ENCODE measurements at places on chromosomes 2 and 18.

DNA sequence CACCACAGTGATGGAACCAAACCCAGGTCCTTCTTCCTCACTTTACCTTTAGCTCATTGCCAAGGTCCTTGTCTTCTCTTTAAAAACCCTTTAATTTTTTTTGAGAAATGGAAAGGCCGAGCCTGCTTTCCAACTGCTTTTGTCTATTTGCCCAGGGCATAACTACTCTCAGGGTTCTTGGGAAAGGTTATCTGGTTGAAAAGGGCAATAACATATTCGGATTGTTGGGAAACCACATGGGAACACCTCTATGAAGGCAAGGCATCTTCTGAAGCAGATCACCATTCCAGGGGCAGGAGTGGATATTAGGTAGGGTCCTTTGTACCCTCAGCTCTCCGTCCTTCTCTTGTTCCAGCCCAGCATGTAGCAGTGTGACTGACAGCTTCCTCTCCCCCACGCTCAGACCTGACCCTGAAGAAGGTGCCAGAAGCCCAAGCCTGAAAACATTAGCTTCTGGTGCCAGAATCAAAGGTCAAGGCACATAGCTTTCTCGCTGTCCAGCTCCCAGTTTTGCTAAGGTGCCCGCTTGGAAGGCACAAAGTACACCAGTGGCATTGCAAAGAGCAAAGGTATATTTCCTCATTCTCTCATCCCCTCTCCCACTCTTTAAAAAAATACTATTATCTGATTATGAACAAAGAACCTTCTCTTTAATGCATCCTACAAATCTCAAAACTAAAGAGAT, 123.2 kb upstream of the LINC00305 start:
- no peak for DNase-seq

GRCh38 chr2:226845386-226846116, 9.7 kb downstream of the RHBDD1 start:
- DNase-seq, result no peak

DNA sequence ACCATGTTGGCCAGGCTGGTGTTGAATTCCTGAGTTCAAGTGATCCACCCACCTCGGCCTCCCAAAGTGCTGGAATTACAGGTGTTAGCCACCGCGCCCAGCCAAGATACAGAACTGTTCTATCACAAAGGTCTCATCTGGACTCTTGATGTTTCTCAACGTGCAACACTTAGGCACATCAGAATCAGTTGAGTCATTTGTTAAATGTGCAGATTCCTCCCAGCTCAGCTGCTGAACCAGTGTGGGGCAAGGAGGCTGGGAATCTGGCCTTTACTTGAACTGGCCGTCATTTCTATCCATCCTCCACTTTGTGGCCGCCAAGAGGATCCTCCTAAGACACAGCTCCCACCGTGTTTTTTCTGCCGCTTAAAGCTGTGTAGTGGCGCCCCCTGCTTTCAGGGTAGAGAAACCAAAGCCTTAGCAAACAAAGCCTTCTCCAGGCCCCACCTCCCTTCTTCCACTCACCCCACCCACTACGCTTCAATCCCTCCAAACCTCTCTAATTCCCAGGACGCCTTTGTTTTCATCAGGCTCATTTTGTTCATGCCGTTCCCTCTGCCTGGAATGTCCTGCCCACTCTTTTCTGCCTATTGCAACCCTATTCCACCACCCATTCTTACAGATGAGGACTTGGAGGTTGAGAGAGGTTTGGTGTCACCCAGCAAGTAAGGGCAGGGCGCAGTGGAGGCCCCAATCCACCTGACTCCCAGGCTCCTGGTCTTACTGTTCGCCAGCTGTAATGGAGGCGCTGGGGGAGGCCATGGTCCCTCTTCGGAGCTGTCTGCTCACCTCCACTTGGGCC, 776 bp upstream of the SPEG start:
- peak; percentile 61 for DNase-seq

GRCh38 chr18:6997808-6998207, 119.8 kb downstream of the LAMA1 start:
- DNase-seq, result no peak

GRCh38 chr18:49878567-49879270, 65.4 kb upstream of the ACAA2 start:
- no peak for DNase-seq

DNA sequence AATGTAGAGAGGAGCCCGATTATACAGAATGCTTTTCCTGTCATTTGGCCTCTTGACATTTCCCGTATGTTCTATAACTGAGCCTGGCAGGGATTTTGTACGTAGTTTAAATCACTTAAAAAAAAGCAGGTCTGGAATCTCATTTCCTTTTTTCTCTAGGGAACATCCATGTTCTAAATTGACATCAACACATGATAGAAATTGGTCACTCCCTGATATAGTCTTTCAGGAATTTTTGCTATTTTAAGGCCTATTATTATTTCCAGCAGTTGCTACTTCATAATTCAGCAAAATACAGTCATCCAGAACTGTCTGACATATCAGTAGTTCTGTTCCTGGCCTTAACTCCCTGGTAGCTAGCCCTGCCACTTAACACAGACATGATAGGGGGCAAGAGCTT, 565.7 kb upstream of the ZEB2 start:
- DNase-seq, result no peak

DNA sequence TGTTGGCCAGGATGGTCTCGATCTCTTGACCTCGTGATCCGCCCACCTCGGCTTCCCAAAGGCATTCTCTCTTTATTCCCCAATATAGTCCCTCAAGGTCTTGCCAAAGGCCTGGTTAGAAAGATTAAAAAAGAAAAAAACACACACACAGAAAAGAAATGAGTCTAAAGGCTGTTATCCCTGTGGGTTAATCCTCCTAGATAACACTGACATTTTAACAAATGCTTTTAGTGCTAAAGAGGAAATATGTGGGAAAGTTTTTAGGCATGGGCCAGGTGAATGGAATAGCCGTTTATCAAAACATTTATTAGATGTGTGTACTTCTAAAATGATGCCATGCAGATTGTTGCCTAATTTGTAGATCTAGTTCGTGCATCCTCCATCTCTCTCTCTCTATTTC, 261.6 kb upstream of the FN1 start:
- DNase-seq, result no peak

DNA sequence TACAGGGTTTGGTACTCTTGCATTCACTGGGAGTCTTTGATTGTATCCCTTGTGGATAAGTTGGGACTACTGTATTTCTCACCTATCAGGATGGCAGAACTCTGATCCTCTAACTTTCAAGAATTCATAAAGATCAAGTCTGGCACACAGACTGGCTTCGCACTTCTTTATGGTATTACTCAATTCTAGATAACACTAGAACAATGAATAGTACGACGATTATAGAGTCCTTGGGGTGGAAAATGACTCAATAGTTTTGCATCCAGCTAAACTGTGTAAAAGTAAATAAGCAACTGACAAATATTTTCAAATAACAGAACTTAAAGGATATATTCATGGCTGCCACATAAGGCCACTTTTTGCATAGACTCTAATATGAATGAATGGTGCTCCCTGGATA, 103.4 kb upstream of the MEX3C start:
- DNase-seq, result no peak

DNA sequence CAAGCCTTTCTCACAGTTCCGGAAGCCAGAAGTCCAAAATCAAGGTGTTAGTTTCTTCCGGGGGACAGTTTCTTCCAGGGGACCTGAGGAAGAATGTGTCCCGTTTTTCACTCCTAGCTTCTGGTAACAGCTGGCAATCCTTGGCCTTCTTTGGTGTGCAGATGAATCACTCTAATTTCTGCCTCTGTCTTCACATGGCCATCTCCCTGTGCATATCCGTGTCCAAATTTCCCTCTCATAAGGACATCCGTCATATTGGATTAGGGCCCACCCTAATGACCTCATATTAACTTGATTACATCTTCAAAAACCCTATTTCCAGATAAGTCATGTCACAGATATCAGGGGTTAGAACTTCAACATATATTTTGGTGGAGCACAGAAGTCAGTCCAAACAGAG, 141.4 kb downstream of the ZEB2 start:
- no peak for DNase-seq

DNA sequence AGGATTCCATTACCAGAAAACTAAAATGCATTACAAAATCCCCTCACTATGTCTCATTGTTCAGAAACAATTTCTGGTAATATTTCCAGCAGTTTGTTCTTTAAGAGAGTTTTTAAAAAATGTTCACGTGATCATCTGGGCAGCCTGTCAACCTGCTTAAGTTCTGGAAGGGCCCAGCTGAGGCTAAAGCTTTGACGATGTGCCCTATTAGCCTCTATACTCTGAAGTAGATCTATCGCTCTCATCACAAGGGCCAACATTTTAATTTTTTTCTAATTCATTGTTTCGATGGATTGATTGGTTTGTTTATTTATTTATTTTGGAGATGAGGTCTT, 205.8 kb downstream of the PRKCE start:
- no peak for DNase-seq

- no peak for DNase-seq
Measured at GRCh38 chr2:2656115-2657011, 325.3 kb upstream of the MYT1L start.

GRCh38 chr2:235149240-235149659, 197.4 kb downstream of the SH3BP4 start:
- no peak for DNase-seq

DNA sequence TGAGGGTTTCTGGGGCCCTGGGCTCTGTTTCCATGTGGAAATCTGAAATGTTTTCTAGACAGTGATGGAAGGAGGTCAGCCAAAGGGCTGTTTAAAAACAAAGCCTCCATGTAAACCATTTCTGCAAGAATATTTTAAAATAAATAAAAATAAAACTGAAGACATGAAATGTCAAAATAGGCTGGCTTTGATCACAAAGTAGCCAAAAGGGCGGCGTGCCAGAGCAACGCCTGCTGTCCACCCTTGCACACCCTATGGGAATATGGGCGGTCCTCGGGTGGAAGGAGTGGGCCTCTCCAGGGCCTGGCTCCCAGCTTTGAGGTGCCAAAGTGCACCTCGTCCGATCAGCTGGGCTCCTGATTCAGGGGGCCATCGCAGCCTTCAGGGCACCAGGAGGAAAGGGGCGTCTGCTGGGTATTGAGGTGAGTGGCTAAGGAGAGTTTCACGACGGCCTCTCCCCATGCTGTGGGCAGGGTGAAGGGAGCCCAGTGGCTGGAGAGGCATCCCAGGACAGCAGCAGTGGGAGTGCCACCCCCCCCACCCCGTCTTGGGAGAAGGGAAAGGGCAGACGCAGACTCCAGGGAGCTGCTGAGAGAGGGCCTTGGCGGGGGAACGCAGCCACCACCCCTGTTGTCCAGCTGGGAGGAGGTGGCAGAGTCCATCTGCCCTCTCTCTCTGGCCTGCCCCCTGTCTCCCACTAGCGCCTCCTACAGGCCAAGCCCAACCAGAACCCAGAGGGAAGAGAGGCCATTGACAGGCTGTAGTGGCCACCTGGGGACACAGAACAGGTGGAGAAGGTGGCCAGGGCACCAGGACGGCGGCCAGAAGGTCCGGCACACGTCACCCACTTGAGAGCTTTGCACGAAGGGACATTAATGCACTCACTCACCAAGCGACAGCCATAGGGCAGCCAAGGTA, 5.7 kb upstream of the ERFE start:
- no peak for DNase-seq

DNA sequence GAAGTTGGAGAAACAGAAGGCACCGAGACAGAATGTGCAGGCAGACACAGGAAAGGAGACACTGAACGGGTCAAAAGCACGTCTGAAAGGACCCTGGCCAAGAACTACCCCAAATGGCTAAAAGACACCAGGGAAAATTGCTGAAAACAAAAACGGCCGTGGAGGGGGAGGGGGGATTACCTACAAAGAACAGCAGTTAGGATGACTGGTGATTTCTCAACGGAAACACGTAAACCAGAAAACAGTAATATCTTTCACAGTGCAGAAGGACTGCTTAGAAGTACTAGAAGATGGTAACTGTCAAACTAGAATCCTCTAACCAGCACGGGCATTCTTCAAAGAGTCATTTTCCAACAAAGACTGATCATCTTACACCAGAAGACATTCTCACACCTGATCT, 142.6 kb downstream of the HDAC4 start:
- DNase-seq, result no peak

DNA sequence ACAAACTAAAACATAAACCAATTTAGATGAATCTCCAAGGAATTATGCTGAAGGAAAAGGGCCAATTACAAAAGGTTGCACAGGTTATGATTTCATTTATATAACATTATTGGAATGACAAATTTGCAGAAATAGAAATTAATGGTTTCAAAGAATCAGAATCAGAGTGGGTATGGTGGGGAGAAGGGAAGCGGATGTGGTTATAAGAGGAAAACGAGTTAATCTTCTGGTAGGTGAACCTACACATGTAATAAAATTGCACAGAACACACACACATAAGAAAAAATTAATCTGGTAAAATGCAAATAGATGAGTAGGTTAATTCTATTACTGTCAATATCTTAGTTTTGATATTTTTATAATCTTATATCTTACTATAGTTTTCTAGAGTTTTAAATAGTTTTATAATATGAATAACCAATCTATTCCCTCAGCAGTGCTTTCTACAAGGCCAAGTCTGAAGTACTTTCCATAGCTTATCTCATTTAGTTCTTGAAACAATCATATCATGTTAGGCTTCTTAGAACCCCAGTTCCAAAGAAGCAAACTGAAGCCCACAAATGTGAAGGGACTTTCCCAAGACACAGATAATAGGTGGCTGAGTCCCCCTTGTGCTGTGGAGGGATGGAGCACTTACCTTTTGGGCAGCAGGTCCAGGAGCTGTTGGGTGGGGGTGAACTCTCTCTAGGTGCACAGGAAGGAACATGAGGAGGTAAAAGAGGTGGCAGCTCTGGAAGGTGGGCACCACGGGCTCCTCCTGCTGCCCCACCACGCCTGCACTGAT, 31.5 kb downstream of the ZNF519 start:
- no peak for DNase-seq

- peak; percentile 61 for DNase-seq
Measured at GRCh38 chr2:240840435-240841060, 20.5 kb upstream of the KIF1A start.

DNA sequence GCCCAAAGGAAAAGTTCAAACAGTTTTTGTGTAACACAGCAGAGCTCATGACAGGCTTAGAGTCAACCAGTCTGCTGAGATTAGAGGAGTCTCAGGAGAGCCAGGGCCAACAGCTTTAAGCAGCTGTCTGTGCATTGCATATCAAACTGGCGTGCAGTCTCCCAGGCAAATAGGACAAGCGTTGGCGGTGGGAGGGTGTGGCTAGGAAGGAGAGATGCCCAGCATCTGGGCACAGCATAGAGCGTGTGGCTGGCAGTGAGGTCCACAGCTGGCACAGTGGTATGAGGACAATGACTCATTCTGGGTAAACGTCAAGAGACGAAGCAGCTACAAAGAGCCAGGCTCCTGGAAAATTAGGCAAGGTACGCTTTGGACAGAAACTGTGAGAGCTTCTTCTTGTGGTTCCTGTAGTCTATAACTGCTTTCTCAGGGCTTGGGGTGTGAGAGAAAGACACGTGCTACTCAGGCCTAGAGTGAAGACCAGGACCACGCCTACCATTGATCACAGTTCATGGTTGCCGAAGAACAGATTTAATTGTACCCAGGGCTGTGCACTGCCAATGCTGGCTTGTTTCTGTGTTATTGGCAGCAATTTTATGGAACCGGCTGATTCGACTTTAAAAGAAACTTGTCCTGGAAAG, 14.8 kb downstream of the ZAP70 start:
- DNase-seq, result peak; percentile 10
